Mesenteric fat pad (tissue), 1 donor: ENCODE measurements at places on chromosomes 1 and 21. TPM values are rescaled to one million over a fixed set of nuclear protein-coding genes. Genes with fewer than 3 reads are reported as not detected.

DNA sequence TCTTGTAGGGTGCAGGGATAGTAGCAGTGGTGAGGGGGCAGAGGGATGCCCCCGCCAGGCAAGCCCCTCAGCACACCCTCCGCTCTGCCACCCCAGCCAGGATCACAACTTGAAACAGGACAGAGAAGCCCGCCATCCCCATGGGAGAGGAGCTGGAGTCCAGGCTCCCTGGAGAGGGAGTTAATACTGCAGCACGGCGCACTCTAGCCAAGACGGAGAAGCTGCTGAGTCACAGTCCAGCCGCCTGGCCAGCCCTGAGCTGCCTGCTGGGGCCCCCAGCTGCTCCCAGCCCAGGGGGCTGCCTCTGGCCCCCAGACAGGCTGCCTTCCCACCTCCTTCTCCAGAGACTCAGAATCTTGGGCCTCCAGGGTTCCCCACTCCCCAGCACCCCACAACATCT, 87.2 kb downstream of the SYT2 start:
- DNase-seq = no peak

SLAMF9 gene
- total RNA-seq = not detected

RPE65 gene
- not detected for total RNA-seq

DNA sequence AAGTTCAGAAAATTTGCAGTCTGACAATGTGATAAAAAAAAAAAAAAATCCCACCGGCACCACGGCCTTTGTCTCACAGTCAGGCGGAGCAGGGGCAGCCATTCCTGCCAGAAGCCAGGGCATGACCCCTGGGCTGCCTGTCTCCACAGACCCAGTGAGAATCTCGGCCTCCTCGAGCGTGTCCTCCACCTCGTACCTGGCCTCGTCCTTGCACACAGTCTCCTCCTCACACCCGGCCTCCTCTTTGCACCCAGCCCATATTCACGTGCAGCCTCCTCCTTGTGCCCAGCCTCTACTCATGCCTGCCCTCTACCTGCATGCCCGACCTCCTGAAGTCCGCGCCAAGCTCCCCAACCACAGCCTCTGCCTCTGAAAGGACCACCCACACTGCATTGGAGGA, 182.0 kb downstream of the AGBL4 start:
- no peak for DNase-seq

DNA sequence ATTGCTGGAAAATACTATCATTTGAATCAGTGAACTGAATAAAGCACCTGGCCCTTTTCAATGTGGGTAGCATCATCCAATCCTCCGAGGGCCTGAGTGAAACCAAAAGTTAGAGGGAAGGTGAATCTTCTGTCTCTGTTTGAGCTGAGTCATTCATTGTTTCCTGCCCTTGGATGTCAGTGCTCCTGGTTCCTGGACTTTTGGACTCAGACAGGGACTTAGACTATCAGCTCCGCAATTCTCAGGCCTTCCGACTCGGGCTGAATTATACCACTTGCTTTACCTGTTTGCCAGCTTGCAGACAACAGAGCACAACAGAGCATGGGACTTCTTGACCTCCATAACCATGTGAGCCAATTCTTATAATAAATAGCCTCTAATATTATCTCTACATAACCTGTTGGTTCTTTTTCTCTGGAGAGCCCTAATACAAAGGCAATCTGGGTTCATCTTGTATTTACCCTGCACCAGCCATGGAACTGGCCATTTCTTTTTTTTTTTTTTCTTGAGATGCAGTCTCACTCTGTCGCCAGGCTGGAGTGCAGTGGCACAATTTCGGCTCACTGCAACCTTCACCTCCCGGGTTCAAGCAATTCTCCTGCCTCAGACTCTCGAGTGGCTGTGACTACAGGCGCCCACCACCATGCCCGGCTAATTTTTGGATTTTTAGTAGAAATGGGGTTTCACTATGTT, 19.2 kb upstream of the VASH2 start:
- DNase-seq = no peak

TCHH gene
- total RNA-seq = 1.1 TPM

- DNase-seq = no peak
Observed at GRCh38 chr1:210822932-210823331, 311.0 kb downstream of the KCNH1 start.

- DNase-seq = no peak
Observed at GRCh38 chr1:170560681-170561285, 28.8 kb downstream of the GORAB start.

PLXNA2 gene
- total RNA-seq = 49.0 TPM

GRHL3 gene
- not detected for total RNA-seq

DNA sequence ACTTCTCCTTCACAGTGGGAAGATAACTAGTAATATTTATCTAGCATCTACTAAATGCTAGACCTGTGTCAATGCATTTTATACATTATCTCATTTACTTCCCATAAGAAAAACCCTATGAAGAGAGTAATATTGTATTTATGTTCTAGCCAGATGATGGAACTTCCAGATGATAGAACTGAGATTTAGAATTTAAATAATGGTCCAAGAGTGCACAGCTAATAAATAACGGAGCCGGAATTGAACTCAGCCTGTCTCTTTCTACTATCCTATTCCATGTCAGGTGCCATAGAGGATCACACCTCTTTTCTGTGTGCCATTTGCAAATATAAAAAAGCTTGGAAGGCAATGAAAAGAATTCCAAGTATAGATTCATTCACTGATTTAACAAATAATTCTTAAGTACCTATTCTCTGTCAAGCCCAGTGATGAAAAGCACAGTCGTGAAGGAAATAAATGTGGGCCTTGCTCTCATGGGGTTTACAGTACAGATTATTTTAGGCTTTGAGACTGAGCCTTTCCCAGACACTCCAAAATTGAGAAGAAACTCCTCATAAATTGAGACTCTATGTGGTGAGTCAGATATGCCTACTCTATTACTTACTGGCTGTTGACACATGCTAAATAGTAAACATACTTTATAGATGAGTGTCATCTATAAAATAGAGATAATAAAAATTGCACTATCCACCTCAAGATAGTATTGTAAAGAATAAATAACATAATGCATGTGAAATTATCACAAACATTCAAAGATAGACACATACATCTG, 378.0 kb upstream of the PRMT6 start:
- no peak for DNase-seq

TADA1 gene
- total RNA-seq = 6.4 TPM

DNA sequence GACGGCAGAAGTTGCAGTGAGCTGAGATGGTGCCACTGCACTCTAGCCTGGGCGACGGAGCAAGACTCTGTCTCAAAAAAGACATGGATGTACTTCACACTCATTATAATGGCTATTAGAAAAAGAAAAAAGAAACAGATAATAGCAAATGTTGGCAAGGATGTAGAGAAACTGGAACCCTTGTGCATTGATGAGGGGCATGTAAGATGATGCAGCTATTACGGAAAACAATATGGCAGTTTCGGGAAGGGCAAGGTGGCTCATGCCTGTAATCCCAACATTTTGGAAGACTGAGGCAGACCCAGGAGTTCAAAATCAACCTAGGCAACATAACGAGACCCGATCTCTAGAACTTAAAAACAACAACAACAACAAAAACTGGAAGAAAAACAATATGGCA, 22.3 kb downstream of the TRIT1 start:
- DNase-seq = no peak

- DNase-seq = no peak
Observed at GRCh38 chr1:244196571-244197285, 145.6 kb downstream of the ZBTB18 start.

TTLL10 gene
- total RNA-seq = 1.4 TPM

DNA sequence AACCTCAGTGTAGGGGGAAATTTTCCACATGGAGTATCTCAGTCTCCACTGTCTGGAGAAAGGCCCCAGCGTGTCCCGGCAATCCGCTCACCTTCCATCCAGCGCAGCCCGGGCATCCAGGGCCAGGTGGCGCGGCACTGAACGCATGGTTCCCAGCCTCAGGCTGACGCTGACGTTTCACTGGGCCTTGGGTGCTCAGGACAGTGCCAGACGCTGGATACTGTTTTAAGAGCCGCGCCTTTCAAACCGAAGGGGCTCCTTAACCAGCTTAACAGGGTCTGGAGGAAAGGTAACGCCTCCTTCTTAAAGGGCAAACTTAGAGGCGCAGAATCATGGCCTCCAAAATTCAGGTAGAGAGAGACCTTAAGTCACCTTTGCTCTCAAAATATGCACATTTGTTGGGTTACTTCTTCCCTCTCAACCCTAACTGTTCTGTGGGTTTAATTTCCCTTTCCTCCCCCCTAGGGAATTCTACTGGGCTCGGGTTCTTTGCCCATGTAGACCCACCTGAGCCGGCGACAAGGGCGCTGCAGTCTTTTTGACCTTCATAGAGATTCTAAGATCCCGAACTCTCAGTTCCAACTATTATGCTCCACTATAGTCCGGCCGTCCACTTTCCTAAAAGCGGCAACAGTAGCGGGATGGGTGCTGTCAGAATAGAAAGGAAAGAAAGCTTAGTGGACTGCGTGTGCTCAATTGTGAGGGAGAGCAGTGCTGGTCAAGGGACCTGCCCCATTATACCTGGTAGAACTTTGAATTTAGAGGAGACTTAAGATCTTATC, 3.5 kb upstream of the LHX9 start:
- DNase-seq = no peak

DNA sequence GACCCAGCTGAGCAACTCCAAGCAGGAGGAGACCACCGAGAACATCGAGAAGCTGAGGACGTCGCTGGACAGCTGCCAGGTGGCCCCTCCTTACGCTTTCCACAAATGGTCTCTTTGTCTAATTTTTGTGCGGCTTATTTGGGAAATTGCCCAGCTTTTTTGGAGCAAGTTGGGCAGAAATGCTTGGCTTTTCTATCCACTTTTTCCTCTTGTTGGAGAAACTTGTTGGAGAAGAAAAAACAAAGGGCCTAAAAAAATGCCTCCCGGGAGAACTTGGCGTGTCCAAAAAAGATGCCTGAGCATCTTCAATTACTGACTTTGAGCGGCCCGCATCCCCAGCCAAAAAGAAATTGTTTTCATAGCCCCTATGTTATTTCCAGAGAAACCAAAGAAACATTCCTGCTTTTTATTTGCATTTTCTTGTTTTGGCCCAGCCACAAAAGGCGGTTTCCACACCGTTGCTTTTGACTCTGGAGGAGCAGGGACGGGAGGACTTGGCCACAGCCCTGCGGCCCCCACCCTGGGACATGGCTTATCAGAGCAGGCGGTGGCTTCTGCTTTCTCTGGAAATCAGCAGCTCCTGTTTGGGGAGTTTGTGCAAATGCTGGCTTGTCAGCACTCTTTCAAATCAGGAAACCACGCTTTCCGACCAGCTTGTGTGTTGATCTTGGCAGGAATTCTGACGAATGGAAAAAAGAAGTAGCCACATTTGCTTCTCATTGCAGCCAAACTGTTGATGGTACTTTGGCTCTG, 81.2 kb upstream of the EFHD2 start:
- no peak for DNase-seq

ADGRL4 gene
- total RNA-seq = 81.8 TPM

DNA sequence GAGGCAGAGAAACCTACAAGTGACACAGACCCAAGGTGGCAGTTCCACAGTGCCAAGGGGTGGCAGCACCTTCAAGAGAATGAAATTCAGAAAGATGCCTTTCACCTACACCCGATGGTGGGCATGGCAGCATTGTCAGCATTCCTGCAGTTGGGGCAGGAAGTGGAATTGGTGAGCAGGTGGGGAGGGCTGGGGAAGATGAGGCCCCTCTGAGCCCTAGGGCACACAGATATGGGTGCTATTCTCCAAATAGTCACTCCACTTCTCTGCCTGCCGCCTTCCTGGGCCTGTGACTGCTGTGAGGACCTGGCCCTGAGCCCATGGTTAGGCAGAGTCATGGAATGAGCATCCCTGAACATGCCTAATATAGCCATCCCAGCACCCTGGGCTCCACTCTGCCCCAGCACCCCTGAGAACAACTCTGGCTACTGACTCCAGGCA, 8.3 kb downstream of the SHISA4 start:
- DNase-seq = no peak

- DNase-seq = no peak
Observed at GRCh38 chr1:247411621-247412327, 4.2 kb upstream of the NLRP3 start.

S100A1 gene
- 12.6 TPM for total RNA-seq

DNA sequence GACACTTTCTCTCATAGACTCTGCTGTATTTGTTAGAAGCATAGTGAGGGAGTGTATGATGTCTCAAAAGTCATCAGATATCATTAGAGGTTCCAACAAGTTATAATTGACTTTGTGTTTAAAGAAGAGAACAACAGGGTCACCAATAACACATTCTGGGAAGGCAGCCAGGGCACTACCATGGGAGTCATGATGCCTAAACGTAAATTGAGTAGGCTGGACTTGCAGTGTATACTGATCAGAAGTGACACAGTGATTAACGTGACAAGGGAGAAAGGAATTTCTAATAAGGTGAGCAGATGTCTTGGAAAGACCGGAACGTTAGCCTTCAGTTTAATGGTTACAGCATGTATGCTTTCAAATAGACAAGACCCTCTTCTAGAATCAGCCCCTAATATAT, 973.2 kb downstream of the NCAM2 start:
- no peak for DNase-seq

CNKSR1 gene
- total RNA-seq = 1.7 TPM

- DNase-seq = no peak
Observed at GRCh38 chr1:61853583-61853982, 111.3 kb downstream of the PATJ start.

GRCh38 chr1:101365186-101365585, 128.4 kb downstream of the S1PR1 start:
- no peak for DNase-seq

- DNase-seq = no peak
Observed at GRCh38 chr1:119374208-119374874, 5.8 kb downstream of the HAO2 start.

ADAM30 gene
- not detected for total RNA-seq
